Activated naive CD8-positive, alpha-beta T cell treated with anti-CD3 and anti-CD28 coated beads, Interleukin-2, amount 10 ng/mL, durations not matched to agents 7 days and 5 days (primary cell): ENCODE measurements at places on chromosomes 7 and 10. TPM values are rescaled to one million over a fixed set of nuclear protein-coding genes. Genes with fewer than 3 reads are reported as not detected.

The OR2A5 gene
- total RNA-seq: not detected

The PTF1A gene
- not detected for total RNA-seq

The SPRN gene
- total RNA-seq: not detected

The CSTF2T gene
- 37.2 TPM for total RNA-seq

The TDRD1 gene
- total RNA-seq: 0.08 TPM

DNA sequence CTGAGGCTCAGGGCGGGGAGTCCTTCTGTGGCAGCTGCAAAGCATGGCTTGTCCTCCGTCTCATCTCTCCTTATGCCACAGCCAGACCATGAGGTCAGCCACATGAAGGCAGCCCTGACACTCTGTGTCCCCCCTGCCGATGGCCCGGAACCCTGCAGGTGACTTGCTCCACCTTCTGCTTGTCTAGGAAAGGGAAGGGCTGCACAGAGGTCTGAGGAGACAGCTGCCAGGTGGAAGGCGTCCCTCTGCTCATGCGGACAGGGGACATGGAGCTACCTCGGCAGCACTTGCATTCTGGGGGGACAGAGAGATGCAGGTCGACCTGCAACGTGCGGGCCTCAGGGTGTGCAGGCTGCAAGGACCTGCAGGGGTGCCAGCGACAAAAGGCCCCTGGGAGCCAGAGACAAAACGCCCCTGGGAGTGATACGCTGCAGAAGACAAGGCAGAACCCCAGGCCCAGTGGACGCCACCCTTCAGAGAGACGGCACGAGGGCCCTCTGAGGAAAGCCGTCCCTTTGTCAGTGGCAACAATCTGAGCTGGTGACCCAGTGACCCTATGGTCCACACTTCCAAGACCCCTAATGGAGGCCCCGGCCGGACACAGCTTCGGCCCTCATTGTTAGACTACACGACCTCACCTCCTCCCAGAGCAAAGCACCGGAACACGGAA lies 205.2 kb upstream of the PPP2R2D start:
- no peak for DNase-seq

GRCh38 chr10:11245510-11245909 lies 227.8 kb downstream of the CELF2 start:
- no peak for DNase-seq

DNA sequence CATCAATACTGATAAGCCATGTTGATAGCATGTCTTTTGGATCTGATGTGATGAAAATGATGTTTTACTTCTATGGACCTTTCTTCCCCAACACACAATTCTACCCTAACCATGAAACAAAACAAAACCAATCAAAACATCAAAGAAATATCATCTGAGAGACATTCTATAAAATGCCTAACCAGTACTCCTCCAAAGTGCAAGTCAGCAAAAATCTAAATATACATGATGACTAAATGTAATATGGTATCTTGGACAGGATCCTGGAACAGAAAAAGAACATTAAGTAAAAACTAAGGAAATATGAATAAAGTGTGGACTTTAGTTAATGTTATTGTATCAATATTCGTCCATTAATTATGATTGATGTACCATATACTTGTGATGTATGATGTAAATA lies 625.1 kb downstream of the MAGI2 start:
- no peak for DNase-seq

DNA sequence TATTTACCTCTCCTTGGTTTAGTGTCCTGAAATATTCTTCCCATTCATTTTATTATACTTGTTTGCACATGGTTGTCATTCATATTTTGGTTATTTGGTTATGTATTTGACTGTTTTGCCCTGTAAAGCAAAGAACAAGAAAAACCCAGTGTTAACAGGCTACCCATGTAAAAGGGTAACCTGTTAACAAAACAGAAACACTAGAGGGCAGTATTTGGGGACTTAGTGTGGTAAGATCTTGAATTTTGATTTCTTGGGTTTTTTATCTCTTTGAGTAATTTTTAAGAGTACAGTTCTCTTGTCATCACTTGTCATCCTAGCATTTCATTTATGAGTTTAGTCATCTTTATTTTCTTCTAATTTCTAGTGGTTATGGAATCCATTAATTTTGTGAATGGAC lies 51.3 kb downstream of the POLL start:
- DNase-seq: no peak

DNA sequence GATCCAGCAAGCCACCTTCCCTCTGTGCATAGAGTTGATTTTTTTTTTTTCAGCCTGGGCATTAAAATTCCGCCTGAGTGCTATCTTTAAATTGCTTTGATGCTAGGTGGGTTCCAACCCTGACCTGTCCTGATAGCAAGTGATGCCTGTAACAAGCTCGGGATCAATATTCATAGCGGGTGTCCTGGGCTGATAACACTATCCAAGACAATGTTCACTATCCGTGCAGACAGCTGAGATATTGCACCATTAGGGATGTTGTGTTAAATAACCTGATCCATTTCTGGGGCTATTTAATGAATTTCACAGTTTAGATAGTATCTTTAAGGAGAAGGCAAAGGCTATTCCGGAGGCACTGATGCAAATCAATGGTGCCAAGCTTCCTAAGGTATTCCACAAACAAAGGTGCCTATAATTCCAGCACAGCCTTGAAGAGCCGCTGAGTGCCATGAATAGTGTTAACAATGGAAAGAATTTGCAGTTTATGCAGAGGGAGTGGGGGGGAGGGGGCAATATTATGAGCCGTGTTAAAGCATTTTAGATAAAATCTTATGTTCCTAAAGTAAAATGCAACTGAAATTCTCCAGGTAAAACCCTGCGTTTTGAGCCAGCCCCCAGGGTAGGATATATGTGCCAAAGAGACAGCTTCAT lies 4.2 kb upstream of the NKX1-2 start:
- no peak for DNase-seq

DNA sequence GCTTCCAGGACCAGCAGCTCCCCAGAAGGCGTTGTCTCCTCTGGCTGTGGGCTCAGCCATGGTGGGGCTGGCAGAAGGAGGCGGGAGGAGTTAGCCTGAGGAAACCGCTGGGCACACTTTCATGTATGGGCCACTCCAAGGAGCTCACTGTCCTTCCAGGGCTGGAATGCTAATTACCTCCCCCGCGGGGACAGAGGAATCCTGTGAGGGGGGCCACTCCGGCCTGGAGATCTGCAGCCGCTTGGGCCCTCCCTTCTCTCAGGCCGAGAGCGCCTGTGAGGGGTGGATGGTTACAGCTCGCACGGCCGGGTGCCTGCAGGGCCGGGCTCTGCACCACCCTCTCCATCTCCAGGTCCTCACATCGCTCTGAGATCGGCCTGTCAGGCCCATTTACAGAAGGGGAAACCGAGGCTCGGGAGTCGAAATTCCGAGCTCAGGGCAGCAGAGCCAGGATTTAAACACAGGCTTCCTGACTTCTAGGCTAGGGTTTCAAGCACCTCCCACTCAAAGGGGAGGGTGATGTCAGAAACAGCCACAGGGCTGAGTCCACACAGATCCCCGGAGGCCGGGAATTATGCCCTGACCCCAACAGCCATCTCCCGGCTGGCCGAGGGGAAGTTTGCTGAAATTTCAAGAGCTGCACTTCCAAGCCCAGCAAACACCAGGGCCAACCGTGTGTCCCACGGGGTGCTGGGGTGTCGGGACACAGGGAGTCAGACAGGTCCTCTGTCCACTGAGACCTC lies 59.1 kb downstream of the PDGFA start:
- DNase-seq: no peak

DNA sequence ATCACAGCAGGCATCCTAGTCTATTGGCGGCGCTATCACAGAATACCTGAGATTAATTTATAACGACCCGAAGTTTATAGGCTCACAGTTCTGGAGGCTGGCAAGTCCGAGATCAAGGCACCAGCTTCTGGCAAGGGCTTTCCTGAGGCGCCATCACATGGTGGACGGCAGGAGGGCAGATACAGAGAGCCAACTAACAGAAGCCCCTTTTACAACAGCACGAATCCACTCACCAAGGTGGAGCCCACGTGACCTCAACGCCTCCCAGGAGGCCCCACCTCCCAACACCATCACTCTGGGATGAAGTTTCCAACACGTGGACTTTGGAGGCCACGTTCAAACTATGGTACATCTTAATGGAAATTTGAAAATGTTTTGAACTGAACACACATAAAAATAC lies 255.3 kb downstream of the ELFN1 start:
- no peak for DNase-seq

- no peak for DNase-seq
These were observed 179.4 kb upstream of the IGFBP3 start for GRCh38 chr7:46100521-46100920.

DNA sequence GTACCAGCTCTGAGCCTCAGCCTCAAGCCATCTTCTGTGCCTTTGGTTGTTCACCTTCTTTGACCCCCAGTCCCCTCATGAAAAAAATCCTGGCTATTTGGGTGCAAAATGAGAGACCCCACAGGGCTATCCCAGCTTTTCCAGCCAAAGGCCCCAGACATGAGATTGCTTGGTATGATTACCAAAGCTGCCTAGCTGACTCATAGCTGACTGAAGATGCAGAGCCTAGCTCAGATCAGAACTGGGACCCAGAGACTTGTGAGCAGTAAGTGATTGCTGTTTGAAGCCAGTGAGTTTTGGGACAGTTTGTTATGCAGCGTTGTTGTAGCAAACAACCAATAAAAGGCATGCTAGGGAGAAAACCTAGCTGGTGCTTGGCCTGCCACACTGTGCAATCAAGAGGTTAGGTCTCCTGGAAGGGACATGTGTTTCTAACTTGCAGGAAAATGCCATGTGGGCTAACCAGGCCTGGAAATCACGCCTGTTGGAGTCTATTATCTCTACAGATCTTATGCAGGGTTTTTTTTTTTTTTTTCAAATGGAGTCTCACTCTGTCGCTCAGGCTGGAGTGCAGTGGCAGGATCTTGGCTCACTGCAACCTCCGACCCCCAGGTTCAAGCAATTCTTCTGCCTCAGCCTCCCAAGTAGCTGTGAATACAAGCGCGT lies 48.0 kb upstream of the DAGLB start:
- DNase-seq: no peak

DNA sequence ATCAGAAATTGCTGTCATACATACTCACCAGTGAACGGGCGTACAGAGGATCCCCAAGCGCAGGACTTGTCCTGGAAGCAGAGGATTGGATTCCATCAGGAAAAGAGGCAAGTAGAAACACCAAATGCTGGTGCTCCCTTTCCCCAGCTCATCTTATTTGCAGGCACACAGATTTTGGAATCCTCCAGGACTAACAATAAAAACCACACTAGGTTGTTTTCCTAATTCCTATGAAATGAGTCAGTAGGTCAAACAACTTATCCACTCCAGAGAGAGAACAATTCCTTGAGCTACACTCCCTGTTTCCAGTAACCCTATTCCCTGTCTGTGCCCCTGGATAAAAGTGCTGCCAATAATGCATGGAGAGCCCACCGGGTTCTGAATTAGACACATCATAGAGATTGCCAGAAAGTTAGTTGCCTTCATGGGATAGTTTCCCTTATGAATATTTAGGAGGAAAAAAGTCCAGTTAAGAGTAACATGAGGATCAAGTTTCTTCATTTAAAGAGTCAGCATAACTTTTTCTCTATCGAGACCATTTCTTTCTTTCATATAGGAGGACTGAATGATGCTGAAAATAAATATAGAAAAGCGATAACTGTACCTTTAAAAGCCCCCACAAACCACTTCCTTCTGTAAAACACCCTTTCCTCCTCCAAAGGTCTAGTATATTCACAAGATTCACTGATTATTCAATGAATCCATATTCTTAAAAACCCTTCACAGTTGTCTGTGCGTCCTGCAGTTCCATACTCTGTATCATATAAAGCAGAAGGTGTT lies 178.3 kb upstream of the KLF14 start:
- DNase-seq: no peak

DNA sequence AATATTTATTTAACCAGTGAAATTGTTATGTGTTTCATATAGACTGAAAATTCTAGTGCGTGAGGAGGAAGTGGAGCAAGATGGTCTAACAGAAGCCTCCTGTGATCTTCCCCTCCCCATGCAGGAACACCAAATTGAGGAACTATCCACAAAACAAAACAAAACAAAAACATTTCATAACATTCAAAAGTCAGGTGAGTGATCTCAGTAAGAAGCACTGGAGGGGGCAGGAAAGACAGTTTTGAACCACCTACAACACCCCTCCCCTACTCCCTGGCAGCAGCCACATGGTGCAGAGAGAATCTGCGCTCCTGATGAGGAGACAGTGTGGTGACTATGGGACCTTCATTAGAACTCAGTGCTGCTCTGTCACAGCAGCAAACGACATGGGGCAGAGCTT lies 221.9 kb upstream of the SEMA3C start:
- no peak for DNase-seq

GRCh38 chr7:131657881-131658280 lies 101.5 kb upstream of the PODXL start:
- DNase-seq: no peak

- no peak for DNase-seq
These were observed 127.8 kb downstream of the SH3PXD2A start for GRCh38 chr10:103727546-103727963.

GRCh38 chr7:95820778-95821177 lies 48.4 kb downstream of the DYNC1I1 start:
- DNase-seq: no peak
